ENCODE measurements at places on chromosomes 4 and X.

GRCh38 chr4:159248384-159249178 lies 145.7 kb downstream of the RAPGEF2 start:
- DNase-seq: no peak

- DNase-seq: no peak
Observed at GRCh38 chr4:77120886-77121508, 36.0 kb upstream of the CCNG2 start.

GRCh38 chr4:1627417-1628313 lies 56.4 kb downstream of the FAM53A start:
- no peak for DNase-seq

DNA sequence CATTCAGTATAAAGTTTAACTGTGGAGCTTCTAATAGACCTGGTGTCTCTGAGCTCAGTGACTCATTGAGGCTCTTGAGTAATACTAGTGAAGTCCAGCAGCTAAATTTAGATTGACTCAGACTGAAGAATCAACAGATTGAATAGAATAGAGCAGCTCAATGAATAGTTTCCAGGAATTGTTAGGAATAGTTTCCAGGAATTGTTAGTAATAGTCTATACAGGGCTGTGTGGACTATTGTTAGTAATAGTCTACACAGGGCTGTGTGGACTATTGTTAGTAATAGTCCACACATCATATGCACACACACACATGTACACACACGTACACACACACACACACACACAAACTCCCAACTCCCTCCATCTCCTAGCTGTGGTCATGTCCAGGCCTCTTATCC lies 3.0 kb downstream of the GIMD1 start:
- no peak for DNase-seq

DNA sequence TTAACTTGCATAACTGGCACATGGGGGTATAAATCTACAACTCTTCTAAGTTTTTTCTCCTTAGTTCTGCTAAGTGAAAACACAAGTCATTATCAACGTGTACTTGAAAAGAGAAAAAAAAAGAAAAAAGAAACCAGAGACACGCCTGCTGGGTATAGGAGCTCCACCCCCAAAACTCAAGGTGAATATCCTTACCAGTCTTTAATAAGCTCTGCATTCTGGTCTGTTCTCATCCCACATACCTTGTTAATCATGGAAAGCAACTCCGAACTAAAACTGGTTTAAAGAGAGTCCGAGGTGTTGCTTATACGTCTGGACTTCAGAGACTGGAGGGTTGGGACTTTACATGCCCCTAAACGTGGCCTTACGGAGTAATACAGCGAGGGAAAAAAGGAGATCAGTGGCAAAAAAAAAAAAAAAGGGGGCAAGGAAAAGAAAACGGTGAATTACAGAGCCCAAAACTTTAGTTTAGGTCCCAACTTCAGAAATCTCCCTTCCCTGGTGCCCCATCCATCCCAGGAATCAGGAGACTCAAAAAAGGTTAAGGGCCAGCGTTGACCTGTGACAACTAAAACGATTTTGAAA lies 1.0 kb downstream of the PGRMC2 start:
- no peak for DNase-seq

- DNase-seq: no peak
Observed at GRCh38 chr4:6647169-6647568, 6.7 kb downstream of the MRFAP1 start.

DNA sequence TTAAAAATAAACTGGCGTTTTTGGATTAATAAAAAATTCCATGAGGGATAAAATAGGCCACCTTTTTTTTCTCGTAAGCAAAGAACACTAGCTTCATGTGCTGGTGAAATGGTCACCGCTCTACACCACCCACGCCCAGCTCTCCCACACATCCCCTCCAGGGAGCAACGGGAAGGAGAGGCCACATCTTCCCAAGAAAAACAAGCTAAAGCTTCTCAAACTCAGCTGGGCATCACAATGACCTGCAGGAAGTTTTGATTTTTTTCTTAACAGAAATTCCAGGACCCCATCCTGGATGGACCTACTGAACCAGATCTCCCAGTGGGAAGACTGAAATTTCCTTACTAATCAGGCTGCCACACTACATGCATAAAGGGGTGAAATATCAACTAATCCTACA lies 9.8 kb downstream of the TSPAN5 start:
- DNase-seq: peak; percentile 27

GRCh38 chr4:2151544-2151943 lies 90.4 kb downstream of the HAUS3 start:
- no peak for DNase-seq

DNA sequence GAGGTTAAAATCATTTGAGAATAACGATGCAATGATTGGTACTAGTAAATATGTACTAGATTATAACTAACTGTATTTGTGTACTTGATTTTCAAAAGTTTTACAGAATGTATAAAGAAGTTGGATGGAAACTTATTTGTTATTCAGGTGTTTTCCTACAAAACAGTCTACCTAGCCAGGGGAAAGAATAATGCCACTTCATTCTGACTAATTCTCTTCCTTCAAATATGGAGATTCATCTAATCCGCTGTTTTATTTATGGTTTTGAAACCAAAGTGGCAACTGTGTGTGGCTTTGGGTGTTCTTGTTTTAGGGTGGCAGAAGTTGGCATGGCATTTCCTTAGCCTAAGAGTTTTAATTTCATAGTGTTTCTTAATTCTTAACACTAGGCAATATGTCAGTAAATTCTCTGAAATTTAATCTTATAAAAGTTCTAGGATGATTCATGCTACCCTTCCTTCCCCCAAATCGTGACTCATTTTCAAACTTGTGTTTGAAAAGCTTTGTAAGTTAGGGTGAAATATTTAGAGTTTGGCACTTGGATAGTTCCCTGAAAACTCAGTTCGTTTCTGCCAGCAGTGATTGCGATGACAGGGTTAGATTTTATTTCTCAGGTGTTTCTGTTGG lies 62.6 kb downstream of the DCLK2 start:
- no peak for DNase-seq

GRCh38 chr4:77576351-77576750 lies 29.3 kb upstream of the CXCL13 start:
- no peak for DNase-seq

GRCh38 chr4:136829280-136829679 lies 703.0 kb downstream of the PCDH18 start:
- no peak for DNase-seq

DNA sequence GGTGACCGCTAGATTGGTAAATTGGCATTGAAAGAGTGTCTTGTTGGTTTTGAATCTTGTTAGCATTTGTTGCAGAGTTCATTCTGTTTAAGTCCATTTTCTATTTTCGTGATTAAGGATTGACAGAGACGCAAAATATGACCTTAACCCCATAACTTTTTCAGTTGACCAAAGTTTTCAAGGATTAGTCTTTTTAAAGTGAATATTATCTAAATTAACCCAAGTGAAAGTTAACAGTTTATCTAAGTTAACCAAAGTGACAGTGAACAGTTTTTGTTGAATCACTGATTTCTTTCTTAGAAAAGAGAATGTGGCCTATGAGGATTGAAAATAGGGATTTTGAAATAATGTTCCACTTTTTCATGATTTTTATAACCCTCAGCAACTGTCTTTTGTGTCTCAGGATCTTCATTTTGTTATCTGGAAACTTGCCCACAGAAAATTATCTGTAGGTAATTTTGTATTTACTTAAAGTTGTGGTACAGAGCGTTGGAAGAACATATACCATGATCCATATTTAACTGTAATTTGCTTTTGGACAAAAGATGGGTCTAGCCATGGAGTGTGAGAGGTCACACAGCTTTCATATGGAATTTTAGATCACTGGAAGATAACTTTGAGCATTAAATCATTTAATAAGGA lies 3.3 kb downstream of the CPEB2 start:
- no peak for DNase-seq

All from occipital lobe (tissue), 3 donors.